ENCODE measurements at places on chromosomes 13 and 19. TPM values are rescaled to one million over a fixed set of nuclear protein-coding genes. Genes with fewer than 3 reads are reported as not detected.

DNA sequence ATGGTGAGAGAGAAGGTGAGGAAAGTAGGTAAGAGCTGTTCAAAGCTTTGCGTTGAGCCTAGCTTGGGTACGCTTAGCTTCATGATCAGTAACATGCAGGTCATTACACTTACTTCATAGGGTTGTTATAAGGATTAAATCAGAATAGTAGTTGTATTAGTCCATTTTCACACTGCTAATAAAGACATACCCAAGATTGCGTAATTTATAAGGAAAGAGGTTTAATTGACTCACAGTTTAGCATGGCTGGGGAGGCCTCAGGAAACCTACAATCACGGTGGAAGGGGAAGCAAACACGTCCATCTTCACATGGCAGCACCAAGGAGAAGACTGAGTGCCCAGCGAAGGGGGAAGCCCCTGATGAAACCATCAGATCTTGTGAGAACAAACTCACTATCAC is 21.9 kb downstream of the GPALPP1 start:
- H3K27me3 ChIP-seq, result no peaks in the 10 kb centered on the region
- H3K4me1 ChIP-seq, result no peaks in the 10 kb centered on the region
- H3K36me3 ChIP-seq, result peaks cover 14% of the 10 kb centered on the region
- H3K27ac ChIP-seq, result no peak overlapping the region

DNA sequence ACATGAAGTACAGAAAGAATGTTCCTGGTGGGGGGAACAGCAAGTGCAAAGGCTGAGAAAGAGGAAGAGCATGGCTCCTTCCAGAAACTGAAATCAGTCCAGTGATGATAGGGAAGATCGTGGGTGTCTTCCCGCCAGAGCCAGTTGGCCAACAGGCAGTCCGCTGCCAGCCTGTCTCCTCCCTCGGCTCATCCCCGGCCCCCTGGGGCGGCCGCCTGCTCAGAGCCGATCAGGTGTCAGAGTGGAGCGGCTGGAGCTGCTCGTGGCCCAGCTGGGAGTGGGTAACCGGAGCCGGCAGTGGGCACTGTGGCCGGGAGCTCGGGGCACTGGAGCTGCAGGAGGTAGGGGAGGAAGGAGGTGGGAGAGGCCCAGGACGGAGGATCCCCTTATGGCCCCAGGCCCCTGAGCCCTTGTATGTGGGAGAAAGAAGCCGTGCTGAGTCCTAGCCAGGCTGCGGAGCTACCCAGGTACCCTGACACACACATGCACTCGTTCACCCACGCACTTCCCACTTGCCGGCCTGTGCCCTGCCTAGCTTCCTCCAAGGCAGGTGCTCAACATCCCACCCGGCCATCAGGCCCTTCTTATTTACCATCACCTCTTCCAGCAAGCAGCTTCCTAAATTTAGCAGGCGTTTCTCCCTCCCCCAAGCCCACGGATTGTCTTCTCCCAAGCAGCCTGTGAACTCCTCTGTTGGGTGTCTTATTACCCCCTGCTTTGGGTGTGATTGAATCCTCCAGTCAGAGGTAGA is 1.7 kb downstream of the ANKRD24 start:
- DNase-seq, result no peak
- H3K27me3 ChIP-seq, result no peaks in the 10 kb centered on the region
- H3K27ac ChIP-seq, result no peak overlapping the region
- H3K4me3 ChIP-seq, result no peak overlapping the region

DNA sequence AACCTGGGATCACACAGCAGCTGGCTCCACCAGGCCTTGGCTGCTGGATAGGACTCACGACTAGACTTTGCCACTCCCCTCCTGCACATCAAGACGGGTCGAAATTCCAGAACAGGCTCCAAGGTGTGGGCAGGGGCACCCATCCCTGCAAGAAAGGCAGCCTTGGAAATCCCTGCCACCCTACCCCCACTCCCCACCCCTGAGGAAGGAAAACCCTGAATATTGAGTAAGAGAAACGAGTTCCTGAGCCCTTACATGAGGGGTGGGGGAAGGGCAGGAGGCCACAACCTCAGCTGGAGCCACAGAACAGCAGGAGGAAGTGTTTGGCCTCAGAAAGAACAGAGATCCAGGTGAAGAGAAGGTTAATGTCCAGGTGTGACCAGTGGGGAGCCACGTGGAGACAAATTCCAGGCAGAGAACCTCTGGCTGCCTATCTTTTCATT is 20.1 kb downstream of the DEDD2 start:
- peaks cover 62% of the 10 kb centered on the region for H3K36me3 ChIP-seq
- no peak for DNase-seq
- H3K4me3 ChIP-seq, result no peak overlapping the region
- H3K27me3 ChIP-seq, result no peaks in the 10 kb centered on the region
- no peaks in the 10 kb centered on the region for H3K4me1 ChIP-seq

Gene TMEM145
- total RNA-seq, result 0.20 TPM

Gene CDX2
- not detected for total RNA-seq
